ENCODE measurements at places on chromosomes 1 and 21. TPM values are rescaled to one million over a fixed set of nuclear protein-coding genes. Genes with fewer than 3 reads are reported as not detected.

The PRAMEF18 gene
- not detected for total RNA-seq

The SLC25A34 gene
- 16.1 TPM for total RNA-seq

The AMY1C gene
- not detected for total RNA-seq

The RSBN1 gene
- 13.9 TPM for total RNA-seq

DNA sequence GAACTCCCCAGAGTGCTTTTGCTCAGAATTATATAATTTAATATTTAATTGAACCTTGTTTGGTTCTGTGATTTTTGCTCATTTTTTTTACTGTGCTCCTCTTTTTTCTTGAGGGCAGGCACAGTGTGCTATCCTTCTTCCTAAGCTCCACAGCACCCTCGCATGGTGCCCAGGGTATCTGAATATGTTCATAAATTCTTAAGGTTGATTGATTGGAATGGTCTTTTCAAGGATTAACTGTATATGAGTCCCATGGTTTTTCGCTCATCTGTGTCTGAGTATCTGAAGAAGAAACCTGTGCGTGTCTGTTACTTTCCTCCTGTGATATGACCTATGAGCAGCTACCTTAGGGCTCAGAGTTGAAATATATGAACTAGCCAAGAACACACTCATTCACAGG lies 393.7 kb downstream of the HLX start:
- H3K27ac ChIP-seq: no peak overlapping the region
- H3K36me3 ChIP-seq: no peaks in the 10 kb centered on the region
- no peak overlapping the region for H3K4me3 ChIP-seq
- no peaks in the 10 kb centered on the region for H3K4me1 ChIP-seq
- H3K27me3 ChIP-seq: no peaks in the 10 kb centered on the region

GRCh38 chr1:203473781-203474305 lies 1.8 kb upstream of the PRELP start:
- peak overlapping the region; percentile 40 for H3K27ac ChIP-seq
- no peaks in the 10 kb centered on the region for H3K4me1 ChIP-seq
- no peak for DNase-seq
- H3K27me3 ChIP-seq: no peaks in the 10 kb centered on the region
- no peak overlapping the region for H3K4me3 ChIP-seq
- H3K36me3 ChIP-seq: peaks cover 4% of the 10 kb centered on the region

- DNase-seq: no peak
- H3K36me3 ChIP-seq: no peaks in the 10 kb centered on the region
- H3K4me1 ChIP-seq: no peaks in the 10 kb centered on the region
- no peak overlapping the region for H3K4me3 ChIP-seq
These were observed 13.6 kb upstream of the H3-3A start for GRCh38 chr1:226048886-226049285.

DNA sequence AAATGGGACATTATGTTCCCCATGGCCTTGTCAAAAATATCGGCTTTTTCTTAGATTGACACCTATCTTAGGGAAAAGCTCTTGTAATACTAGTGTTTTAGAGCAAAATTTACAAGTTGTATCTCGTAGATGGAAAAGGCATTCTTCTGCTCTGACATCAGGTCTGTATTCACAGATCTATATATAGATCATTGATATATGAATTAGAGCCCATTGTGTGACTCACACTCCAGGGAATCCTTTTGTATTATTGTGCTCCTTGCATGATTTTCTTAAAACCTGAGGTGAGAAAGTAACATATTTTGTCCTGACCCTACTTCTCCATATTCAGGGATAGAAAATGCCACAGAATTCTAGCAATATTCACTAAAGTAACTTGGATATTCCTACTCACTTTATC lies 1160.8 kb upstream of the B3GALT2 start:
- H3K27ac ChIP-seq: no peak overlapping the region
- H3K4me3 ChIP-seq: no peak overlapping the region
- no peaks in the 10 kb centered on the region for H3K36me3 ChIP-seq
- no peaks in the 10 kb centered on the region for H3K4me1 ChIP-seq
- no peaks in the 10 kb centered on the region for H3K27me3 ChIP-seq
- DNase-seq: no peak

- DNase-seq: no peak
- no peaks in the 10 kb centered on the region for H3K36me3 ChIP-seq
- no peak overlapping the region for H3K4me3 ChIP-seq
- H3K27ac ChIP-seq: peak overlapping the region; percentile 80
These were observed 44.2 kb downstream of the OSBPL9 start for GRCh38 chr1:51661081-51661518.

GRCh38 chr1:15188678-15189077 lies 35.1 kb downstream of the TMEM51 start:
- no peak overlapping the region for H3K4me3 ChIP-seq
- H3K27me3 ChIP-seq: no peaks in the 10 kb centered on the region
- H3K36me3 ChIP-seq: no peaks in the 10 kb centered on the region
- H3K27ac ChIP-seq: no peak overlapping the region

DNA sequence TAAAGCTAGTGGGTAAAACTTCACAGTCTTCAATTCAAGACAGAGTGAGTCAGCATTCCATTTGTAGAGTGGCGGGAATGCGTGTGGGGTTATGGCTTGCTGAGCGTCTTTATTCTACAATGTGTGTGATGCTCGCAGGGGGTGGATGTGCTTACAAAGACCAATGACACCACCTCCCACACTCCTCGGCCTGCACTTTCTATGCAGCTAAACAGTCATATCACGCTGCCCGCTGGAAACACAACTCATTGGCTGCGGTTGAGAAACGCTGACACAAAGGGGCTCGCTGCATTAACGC lies 298.5 kb downstream of the PCP4 start:
- no peaks in the 10 kb centered on the region for H3K36me3 ChIP-seq
- DNase-seq: no peak
- no peaks in the 10 kb centered on the region for H3K27me3 ChIP-seq
- no peaks in the 10 kb centered on the region for H3K4me1 ChIP-seq
- no peak overlapping the region for H3K4me3 ChIP-seq

- no peaks in the 10 kb centered on the region for H3K27me3 ChIP-seq
- H3K36me3 ChIP-seq: no peaks in the 10 kb centered on the region
- DNase-seq: no peak
- peaks cover 17% of the 10 kb centered on the region for H3K4me1 ChIP-seq
These were observed 180.0 kb upstream of the LMO4 start for GRCh38 chr1:87148661-87149060.

- peaks cover 15% of the 10 kb centered on the region for H3K36me3 ChIP-seq
- H3K27ac ChIP-seq: peak overlapping the region; percentile 96
- H3K4me3 ChIP-seq: peak overlapping the region; percentile 72
These were observed 699 bp upstream of the NES start for GRCh38 chr1:156677616-156678596.

DNA sequence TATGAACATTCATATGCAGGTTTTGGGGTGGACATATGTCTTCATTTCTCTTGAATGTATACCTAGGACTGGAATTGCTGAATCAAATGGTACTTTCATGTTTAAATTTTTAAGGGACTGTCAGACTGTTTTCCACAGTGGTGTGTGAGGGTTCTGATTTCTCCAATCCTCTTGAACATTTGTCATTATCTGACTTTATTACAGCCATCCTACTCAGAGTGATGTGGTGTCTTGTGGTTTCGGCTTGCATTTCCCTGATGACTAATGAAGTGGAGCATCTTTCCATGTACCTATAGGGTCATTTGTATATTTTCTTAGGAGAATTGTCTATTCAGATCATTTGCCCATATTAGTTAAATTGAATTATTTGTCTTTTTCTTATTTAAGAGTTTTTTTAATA lies 35.4 kb upstream of the ZNF281 start:
- no peak overlapping the region for H3K4me3 ChIP-seq
- H3K4me1 ChIP-seq: no peaks in the 10 kb centered on the region
- no peaks in the 10 kb centered on the region for H3K27me3 ChIP-seq
- no peaks in the 10 kb centered on the region for H3K36me3 ChIP-seq
- H3K27ac ChIP-seq: no peak overlapping the region

DNA sequence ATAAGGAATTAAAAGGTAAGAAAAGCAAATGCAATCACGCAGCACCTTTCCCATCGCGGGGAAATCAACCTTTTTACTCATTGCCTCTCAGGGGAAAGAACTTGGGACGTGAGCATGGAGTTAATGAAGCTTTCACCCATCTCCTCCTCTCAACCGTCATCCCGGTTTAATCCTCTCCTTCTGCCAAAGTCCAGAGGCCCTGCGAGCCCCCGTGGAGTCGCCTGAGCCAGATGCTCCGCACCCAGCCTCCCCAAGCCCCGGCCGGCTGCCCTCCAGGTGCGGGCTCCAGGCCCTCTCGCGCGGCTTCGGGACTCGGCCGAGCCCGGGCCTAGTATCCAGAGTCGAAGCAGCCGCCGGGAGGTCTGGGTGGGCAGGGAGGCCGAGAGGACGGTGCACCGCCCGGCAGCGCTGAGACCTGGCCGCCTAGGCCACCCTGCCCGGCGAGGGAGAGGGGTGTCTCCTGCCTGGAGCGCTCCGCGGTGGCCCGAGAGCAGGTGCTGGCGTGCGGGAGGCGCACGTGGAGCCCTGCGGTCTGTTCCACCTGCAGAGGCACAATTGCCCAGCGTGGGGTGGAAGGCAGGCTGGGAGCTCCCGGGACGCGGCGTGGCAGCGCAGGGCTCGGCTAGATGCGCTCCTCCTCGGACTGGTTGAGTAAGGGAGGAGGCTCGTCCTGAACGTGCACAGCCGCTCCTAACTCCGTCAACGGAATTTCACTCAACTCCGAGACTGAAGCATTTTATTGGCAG lies 218.5 kb downstream of the SDCCAG8 start:
- DNase-seq: no peak
- no peaks in the 10 kb centered on the region for H3K27me3 ChIP-seq
- H3K4me3 ChIP-seq: no peak overlapping the region
- H3K27ac ChIP-seq: peak overlapping the region; percentile 22
- H3K36me3 ChIP-seq: no peaks in the 10 kb centered on the region
- H3K4me1 ChIP-seq: no peaks in the 10 kb centered on the region

DNA sequence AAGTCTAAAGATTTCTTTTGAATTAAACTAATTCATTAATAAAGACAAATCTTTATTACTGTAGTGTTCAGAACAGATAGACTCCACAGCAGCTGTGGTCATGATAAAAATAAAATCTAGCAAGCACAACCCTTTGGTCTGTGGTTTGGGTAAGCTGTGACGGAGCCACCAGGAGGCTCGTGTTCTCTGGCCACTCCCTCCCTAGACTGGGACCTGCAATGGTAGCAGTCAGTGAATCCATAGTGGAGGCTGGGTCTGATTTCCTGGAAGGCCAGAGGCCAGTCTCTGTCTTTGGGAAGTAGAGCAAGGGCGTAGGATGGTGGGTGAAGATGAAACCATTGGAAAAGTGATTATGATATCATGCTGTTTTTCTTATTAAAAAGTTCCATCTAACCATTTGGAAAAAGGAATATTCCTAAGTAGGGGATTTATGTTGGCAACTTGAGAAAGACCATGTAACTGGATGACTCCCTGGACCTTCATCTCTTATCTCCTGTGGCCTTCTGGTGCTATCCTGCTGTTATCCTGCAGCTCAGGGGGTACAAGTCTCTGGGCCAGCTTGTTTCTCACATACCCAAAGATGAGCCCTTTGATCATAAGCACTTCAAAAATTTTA lies 39.0 kb downstream of the TENT5C start:
- no peaks in the 10 kb centered on the region for H3K27me3 ChIP-seq
- H3K36me3 ChIP-seq: no peaks in the 10 kb centered on the region
- no peaks in the 10 kb centered on the region for H3K4me1 ChIP-seq
- H3K27ac ChIP-seq: no peak overlapping the region
- DNase-seq: no peak

DNA sequence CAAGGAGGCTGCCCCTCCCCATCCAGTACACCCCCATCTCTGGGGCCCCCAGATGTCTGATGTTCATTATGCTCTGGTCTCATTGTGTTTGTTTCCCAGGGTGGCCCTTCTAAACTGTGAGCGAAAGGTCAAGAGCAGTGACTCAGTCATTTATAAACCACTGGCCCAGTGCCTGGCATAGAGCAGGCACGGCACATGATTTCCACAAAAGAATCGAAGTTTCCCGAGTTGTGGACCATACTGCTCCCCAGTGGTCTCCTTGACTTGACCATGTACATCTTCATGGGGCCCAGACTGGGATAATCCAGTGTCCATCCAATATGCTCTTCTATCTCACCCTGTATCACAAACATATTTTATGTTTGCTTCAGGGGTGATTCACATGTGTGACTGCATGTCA lies 153.3 kb downstream of the NR5A2 start:
- H3K27me3 ChIP-seq: no peaks in the 10 kb centered on the region
- no peak overlapping the region for H3K27ac ChIP-seq
- no peak for DNase-seq
- H3K4me3 ChIP-seq: no peak overlapping the region
- no peaks in the 10 kb centered on the region for H3K36me3 ChIP-seq
- H3K4me1 ChIP-seq: peaks cover 15% of the 10 kb centered on the region

DNA sequence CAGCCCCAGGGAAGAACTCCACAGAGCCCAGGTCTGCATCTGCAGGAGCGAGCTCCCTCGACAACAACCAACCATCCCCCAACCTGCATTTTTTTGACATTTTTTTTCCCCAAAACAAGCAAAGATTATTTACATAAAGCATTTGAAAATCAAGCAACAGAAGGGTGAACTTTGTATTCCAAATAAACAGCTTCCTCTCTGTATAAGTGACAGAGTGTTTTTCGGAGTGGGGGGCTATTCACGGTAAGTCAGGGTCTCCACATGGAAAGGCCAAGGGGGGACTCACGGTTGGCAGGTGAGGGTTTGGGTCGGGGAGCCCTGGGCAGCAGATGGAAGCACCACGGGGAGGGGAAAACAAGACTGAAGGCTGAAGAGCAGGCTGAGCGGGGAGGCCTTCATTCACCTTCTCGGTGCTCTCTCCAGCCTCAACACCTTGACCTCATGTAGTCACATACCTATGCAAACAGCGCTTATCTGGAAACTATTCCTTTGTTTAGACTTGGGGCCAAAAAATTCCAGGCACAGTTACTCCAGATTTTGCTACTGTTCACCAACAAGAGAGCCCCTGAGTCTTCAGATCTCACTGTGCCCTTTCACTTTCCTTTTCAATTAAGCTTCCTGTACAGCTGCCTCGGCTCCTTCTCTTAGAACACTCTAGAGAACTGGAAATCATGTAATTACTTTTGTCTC lies 27.6 kb downstream of the C2CD2 start:
- no peaks in the 10 kb centered on the region for H3K36me3 ChIP-seq
- H3K4me3 ChIP-seq: peak overlapping the region; percentile 47
- H3K27me3 ChIP-seq: no peaks in the 10 kb centered on the region
- H3K27ac ChIP-seq: peak overlapping the region; percentile 78
- DNase-seq: no peak

DNA sequence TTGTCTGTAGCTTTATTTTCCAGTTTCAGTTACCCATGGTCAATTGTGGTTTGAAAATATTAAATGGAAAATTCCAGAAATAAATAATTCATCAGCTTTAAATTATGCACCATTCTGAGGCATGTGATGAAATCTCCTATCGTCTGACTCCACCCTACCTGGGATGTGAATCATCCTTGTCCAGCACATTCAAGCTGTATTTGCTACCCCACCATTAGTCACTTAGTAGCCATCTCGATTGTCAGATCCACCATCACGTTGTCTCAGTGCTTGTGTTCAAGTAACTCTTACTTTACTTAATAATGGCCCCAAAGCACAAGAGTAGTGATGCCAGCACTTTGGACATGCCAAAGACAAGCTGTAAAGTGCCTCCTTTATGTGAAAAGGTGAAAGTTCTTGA lies 4.0 kb downstream of the STPG1 start:
- H3K4me1 ChIP-seq: no peaks in the 10 kb centered on the region
- H3K27ac ChIP-seq: no peak overlapping the region
- no peaks in the 10 kb centered on the region for H3K27me3 ChIP-seq
- no peak overlapping the region for H3K4me3 ChIP-seq

GRCh38 chr1:60866226-60866900 lies 216.0 kb upstream of the NFIA start:
- no peaks in the 10 kb centered on the region for H3K36me3 ChIP-seq
- peak overlapping the region; percentile 60 for H3K27ac ChIP-seq
- H3K4me3 ChIP-seq: peak overlapping the region; percentile 23
